ENCODE measurements at places on chromosomes 2 and 18.
A peak's percentile ranks its signal among the peaks of the same experiment; 100 is the strongest.

- DNase-seq: no peak
Measured at GRCh38 chr2:42021464-42021863, 26.4 kb upstream of the PKDCC start.

DNA sequence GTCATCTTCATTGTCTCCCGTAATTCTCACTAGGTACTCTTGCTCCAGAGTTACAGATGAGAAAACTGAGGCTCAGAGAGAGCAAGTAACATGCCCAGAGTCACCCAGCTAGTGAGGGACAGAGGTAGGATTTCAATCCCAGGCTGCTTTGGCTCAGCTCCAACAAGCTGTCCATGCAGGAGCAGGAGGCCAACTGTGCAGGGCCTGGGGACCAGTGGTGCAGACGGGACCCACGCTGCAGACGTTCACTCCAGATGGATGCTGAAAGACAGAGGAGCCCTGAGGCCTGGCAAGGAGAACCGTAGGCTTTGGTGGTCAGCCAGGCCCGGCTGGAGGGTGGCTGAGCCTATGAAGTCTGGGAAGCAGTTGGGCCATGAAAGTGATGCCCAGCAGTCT is 102.6 kb downstream of the MCFD2 start:
- no peak for DNase-seq

DNA sequence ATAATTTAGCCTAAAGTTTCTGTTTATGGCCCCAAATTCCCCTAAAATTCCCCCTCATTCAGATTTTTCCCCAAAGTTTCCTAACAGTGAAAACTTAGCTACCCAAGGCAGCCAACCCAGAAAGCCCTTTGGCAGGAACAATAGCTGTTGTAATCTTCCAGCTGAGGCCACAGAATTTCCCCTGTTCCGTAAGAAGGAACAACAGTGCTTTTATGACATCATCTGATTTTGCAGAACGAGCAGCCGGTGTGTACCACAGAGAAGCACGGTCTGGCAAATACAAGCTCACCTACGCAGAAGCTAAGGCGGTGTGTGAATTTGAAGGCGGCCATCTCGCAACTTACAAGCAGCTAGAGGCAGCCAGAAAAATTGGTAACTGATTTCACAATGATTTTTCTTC is 6.3 kb downstream of the TNFAIP6 start:
- peak; percentile 32 for DNase-seq

- no peak for DNase-seq
Measured at GRCh38 chr2:43049836-43050801, 176.3 kb downstream of the ZFP36L2 start.

- DNase-seq: no peak
Measured at GRCh38 chr2:130287656-130288026, 55.1 kb upstream of the IMP4 start.

- DNase-seq: peak; percentile 21
Measured at GRCh38 chr2:211085056-211085680, 528.8 kb downstream of the CPS1 start.

GRCh38 chr2:228646061-228646460 is 464.6 kb upstream of the SPHKAP start:
- no peak for DNase-seq

DNA sequence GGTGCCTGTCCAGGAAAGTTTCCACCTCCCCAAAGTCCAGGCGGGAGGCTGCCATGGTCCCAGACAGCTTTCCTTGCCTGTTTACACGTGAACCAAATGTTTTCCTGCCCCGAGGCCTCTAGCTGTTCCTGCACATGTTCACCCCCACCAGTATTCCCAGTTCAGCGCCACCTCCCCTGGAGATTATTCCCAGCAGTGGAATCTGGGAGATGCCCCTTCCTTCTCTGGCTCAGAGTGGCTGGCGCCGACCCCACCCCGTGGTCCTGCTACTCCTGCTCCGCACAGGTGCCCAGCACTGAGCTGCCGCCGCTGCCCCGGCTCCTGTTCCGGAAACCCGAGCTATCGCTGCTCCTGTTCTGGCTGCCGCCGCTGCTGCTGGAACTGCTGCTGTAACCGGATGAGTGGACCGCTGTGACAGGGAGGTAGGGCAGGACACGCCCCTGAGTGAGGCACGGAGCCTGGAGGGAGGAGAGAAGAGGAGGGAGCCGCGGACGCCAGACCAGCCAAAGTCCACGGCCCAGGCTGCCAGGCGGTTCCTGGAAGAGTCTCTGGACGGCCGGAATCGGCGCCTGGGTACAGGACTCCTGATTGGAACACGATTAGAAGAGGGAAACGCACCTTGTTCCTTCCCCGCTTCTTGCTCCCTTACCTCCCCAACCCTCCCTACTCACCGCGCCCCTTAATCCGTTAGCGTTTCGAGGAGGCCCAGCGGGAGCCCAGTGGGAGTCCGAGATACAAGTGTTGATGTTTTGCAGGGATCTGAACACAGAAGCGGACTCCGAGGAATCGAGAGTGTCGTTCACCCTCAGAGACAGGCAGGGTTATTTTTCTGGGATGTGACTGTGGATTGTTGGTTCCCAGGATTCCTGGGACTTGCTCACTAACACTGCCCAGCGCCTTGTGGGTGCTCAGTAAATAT is at the start of gene PDE11A:
PDE11A (minus strand) TSS at position 395 of the 919 bp plus-strand sequence; CDS start at position 55, 340 bp downstream.
- peak; percentile 9 for DNase-seq

- no peak for DNase-seq
Measured at GRCh38 chr2:71888751-71889445, 258.8 kb downstream of the CYP26B1 start.

All from GM20000 (cell line).